GM23248 (cell line): ENCODE measurements at places on chromosomes 16 and 17. TPM values are rescaled to one million over a fixed set of nuclear protein-coding genes. Genes with fewer than 3 reads are reported as not detected.

DNA sequence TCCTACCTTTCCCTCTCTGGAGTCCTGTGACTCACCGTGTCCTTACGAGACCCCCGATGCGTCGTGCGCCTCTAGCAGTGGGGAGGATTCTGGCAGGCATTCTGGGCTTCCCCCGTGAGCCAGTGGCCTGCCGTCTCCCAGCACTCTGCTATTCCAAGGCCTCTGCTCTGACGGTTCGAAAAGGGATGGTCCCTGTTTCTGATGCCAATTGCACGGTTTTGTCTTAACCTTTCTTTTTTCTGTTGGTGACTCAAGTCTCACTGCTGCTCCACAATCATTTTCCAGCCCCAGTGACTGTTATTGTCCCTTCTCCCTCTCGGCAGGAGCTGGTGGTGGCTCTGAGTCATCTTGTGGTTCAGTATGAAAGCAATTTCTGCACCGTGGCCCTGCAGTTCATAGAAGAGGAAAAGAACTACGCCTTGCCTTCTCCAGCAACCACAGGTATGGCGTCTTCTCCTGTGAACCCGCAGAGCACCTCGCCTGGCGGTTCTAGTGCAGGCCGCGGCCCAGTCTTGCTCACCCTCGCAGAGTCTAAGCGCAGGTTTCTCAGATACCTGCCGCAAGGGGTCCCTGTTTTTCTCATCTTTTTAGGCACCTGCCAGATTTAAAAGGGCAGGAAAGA, 100.1 kb upstream of the CHMP6 start:
- H3K4me1 ChIP-seq = peaks cover 21% of the 10 kb centered on the region
- no peaks in the 10 kb centered on the region for H3K36me3 ChIP-seq
- DNase-seq = peak; percentile 95
- H3K27ac ChIP-seq = peak overlapping the region; percentile 99
- no peaks in the 10 kb centered on the region for H3K27me3 ChIP-seq

- no peak overlapping the region for H3K27ac ChIP-seq
- no peaks in the 10 kb centered on the region for H3K36me3 ChIP-seq
- H3K27me3 ChIP-seq = no peaks in the 10 kb centered on the region
- no peak overlapping the region for H3K4me3 ChIP-seq
- no peak for DNase-seq
Observed at GRCh38 chr17:12909046-12909445, 108.8 kb downstream of the ELAC2 start.

DNA sequence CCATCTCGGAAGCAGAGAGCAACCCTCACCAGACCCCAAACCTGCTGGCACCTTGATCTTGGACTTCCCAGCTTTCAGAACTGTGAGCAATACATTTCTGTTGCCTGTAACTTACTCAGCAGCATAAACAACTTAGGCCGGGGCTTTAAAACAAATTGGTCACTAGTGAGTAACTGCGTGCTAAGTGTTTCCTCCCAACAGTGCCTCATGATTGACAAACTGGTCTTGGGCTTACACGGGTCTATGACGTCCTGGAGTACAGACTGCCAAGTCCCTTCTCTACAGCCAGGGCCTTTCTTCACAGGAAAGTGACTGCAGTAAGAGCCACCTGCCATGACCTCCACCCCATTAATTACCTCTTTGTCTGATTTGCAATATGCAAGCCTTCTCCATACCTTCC, 136.7 kb downstream of the XYLT1 start:
- no peak overlapping the region for H3K4me3 ChIP-seq
- no peaks in the 10 kb centered on the region for H3K36me3 ChIP-seq
- DNase-seq = peak; percentile 97
- H3K27me3 ChIP-seq = no peaks in the 10 kb centered on the region

GRCh38 chr16:13300066-13300840, 398.9 kb downstream of the SHISA9 start:
- no peak overlapping the region for H3K27ac ChIP-seq
- no peaks in the 10 kb centered on the region for H3K4me1 ChIP-seq
- H3K36me3 ChIP-seq = no peaks in the 10 kb centered on the region
- DNase-seq = no peak
- H3K4me3 ChIP-seq = no peak overlapping the region
- no peaks in the 10 kb centered on the region for H3K27me3 ChIP-seq

DNA sequence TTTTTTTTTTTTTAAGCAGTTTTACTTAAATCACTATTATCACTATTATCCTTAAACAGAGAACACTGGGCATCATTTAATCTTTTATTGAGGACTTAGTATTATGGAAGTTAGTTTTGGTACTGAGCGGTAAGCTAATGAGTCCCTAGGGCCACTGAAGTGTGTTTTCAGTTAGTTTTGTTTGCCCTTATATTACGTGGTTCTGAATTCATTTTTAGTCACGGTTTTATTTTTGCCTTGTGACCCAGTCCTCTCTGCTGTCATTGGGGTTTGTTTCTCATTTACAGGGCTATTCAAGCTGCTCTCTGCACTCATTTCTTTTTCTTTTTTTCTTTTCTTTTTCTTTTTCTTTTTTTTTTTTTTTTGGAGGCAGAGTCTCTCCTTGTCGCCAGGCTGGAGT, 17.3 kb downstream of the RABEP1 start:
- no peaks in the 10 kb centered on the region for H3K4me1 ChIP-seq
- H3K36me3 ChIP-seq = no peaks in the 10 kb centered on the region
- no peak overlapping the region for H3K4me3 ChIP-seq
- 0 out of 2 replicates have a peak overlapping the region, but pooled peaks have one; percentile 9 for H3K27ac ChIP-seq
- H3K27me3 ChIP-seq = no peaks in the 10 kb centered on the region

DNA sequence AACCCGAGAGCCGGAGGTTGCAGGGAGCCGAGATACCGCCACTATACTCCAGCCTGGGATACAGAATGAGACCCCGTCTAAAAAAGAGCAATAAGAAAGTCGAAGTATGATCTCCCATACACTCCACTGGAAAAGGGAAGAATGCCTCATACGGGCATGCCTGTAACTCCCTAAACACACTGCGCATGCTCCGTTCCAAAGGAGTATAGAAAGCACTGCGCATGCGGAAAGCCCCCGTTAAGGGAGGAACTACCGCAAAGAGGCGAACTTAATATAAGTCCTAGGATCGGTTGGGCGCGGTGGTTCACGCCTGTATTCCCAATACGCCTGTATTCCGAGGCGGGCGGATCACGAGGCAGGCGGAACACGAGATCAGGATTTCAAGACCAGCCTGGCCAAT, 313.1 kb upstream of the ERCC4 start:
- H3K4me3 ChIP-seq = no peak overlapping the region
- no peak for DNase-seq
- H3K36me3 ChIP-seq = no peaks in the 10 kb centered on the region
- no peak overlapping the region for H3K27ac ChIP-seq

DNA sequence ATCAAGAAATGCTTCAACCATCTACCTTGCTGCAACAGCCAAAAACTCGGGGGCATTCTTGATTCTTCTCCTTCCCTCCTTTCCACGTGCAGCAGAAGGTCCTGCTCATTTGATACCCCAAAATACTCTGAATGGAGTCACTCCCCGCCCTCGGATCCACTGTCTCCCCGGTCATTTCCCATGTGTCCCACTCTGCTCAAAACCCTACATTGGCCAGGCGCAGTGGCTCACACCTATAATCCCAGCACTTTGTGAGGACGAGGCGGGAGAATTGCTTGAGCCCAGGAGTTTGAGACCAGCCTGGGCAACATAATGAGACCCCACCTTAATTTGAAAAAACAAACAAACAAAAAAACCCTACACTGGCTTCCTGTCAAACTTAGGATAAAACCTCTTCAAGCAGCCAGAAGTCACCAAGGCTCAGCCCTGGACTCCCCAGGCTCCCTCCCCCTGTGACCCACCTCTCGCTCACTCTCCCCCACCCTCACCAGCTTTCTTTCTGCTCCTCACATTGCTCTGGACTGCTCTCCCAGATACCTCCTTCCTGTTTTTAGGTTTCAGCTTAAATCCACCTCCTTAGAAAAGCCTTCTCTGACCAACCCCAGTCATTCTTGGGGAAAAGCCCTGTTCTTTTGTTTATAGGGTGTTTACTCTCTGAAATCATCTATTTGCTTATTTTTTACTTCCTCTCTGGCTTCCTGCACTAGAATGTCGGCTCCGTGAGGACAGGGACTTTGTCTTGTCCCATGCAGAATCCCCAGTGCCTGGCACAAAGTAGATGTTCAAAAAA, 2.8 kb downstream of the SLC13A2 start:
- H3K27ac ChIP-seq = no peak overlapping the region
- peaks cover 29% of the 10 kb centered on the region for H3K27me3 ChIP-seq
- no peaks in the 10 kb centered on the region for H3K4me1 ChIP-seq
- DNase-seq = no peak

GRCh38 chr17:29114141-29114540, 66.1 kb downstream of the MYO18A start:
- H3K27me3 ChIP-seq = no peaks in the 10 kb centered on the region
- H3K4me3 ChIP-seq = no peak overlapping the region
- no peak overlapping the region for H3K27ac ChIP-seq

DNA sequence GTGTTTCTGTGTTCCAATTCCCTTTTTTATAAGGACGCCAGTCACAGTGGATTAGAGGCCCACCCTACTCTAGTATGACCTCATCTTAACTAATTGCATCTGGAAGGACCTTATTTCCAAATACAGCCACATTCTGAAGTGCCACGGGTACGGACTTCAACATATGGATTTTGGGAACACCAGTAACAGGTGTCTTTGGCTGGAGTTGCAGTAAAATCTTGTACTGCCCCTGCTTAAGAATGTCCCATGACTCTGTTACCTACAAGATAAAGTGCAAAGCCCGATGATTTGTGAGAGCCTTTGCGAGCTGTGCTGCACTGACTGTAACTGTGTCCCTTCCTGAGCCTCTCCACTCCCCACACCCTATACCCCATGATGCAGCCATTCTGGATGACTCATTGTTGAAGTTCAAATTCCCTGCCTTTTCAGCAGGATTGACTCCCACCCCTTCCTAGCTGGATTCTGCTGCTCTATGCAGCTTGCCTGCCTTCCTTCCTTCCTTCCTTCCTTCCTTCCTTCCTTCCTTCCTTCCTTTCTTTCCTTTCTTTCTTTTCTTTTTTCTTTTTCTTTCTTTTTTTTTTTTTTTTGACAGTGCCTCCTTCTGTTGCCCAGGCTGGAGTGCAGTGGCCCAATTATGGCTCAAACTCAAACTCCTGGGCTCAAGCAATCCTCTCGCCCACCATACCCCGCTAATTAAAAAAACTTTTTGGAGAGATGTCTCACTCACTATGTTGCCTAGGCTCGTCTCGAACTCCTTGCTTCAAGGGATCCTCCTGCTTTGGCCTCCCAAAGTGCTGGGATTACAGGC, 2.1 kb downstream of the HCRT start:
- H3K4me1 ChIP-seq = peaks cover 11% of the 10 kb centered on the region; the same call in 1 of the 2 replicates
- H3K4me3 ChIP-seq = no peak overlapping the region; the same call in 1 of the 2 replicates
- H3K27ac ChIP-seq = no peak overlapping the region
- DNase-seq = peak; percentile 66
- H3K27me3 ChIP-seq = 0 out of 2 replicates have a peak, but pooled peaks cover 5% of the 10 kb centered on the region

DNA sequence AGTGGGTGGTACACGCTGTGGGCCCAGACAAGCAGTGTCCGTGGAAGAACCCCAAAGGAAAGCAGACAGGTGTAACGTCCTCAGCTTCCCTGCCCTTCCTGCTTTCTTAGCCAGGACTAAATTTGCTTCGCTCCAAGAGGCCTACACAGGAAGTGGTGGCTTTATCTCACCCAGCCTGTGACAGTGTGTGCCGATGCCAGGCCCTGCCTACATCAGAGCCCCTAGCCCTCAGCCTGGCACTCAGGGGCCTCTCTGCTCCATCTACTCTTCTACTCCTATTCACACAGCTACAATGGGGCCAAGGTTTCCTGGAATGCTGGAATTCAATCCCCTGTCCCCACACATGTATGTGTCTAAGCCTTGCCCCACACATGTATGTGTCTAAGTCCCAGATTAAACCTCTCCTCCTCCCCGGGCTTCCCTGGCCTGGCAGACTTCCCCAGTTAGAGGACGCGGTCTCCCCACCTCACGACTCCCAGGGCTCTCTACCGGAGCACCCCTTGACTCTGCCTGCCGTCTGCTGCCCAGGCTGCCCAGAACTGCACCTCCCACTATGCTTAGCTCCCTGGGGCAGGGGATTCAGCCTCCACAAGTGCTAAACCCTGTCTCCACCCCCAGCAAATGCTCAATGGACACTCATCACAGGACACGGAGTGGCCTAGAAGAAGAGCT, 8.2 kb downstream of the PGAP3 start:
- no peaks in the 10 kb centered on the region for H3K27me3 ChIP-seq
- H3K36me3 ChIP-seq = no peaks in the 10 kb centered on the region
- H3K27ac ChIP-seq = no peak overlapping the region
- no peaks in the 10 kb centered on the region for H3K4me1 ChIP-seq
- H3K4me3 ChIP-seq = no peak overlapping the region

DNA sequence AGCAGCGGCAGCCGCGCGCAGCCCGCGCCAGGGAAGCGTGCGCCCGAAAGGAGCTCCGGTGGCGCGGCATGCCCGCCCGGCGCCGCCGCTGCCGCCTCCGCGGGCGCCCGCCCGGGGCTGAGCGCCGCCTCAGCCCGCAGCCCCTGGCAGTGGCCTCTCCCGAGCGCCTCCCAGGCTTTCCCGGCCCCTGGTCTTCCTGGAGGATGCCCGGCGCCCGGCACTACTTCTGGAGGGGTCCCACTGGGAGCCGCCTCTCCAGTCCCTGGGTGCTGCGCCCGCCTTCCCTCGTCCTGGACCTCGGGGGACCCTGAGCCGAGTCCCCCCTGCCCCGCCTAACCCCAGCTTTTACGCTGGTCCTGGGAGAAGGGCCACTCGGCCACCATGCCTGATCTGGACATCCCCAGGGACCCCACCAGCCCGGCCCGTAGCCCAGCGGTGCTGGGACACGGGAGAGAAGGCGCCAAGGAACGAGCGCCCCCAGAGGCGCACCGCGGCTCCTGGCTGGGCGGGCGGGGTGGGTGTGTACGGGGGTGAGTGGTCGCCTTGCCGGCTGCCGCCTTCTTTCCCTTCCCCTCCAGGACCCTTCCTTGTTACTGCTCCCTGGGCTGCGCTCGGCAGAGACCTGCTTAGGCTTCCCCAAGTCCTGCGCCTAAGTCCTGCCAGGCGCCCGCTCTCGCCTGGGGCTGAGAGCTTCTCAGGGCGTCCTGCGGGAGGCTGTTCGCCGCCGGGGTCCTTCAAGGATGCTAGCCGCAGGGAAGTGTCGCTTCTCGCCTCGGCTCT, 704 bp downstream of the ASIC2 start:
- peak overlapping the region; percentile 53 for H3K4me3 ChIP-seq
- no peaks in the 10 kb centered on the region for H3K36me3 ChIP-seq
- H3K27me3 ChIP-seq = peaks cover 50% of the 10 kb centered on the region
- peak; percentile 30 for DNase-seq
- no peak overlapping the region for H3K27ac ChIP-seq
- no peaks in the 10 kb centered on the region for H3K4me1 ChIP-seq

The ZSCAN10 gene
- total RNA-seq = not detected in 2 replicates

The ACSM2A gene
- not detected in 2 replicates for total RNA-seq

The FAM20A gene
- total RNA-seq = 7.5 and 9.3 TPM in 2 replicates

The ARHGAP23 gene
- total RNA-seq = 64.2 and 69.4 TPM in 2 replicates

The RGS11 gene
- total RNA-seq = 2.4 and 7.0 TPM in 2 replicates
